ENCODE measurements at places on chromosomes 6 and 20. TPM values are rescaled to one million over a fixed set of nuclear protein-coding genes. Genes with fewer than 3 reads are reported as not detected.

DNA sequence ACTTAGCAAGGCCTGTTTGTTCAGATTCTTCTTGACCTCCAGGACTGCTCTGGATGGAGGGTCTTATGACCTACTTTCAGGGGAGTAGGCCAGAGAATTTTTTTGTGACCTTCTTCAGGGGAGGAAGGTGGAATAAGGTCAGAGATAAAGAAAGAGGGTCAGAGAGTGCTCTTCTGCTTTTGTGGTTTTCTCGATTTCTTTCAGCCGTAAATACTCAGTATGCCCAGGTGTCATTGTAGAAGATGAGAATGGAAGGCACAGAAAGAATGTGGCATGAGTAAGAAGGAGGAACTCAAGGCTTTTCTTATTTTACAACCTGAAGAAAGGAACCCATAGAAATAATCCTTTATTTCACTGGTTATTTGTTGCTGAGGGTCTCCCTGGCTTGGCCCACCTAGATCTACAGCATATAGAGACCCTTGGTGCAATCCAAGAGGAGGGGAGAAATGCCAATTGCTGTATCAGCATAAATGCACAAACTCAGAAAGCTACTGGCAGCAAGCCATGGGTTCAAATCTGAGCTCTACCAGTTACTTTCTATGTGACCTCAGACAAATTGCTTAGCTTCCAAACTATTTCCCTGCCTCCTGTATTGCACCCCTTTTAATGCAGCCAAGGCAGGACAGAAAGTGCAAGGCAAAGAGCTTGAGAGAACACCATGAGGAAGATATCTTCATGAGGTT lies 68.0 kb downstream of the OLIG3 start:
- no peak overlapping the region for H3K4me3 ChIP-seq
- no peak overlapping the region for H3K27ac ChIP-seq
- H3K4me1 ChIP-seq = no peaks in the 10 kb centered on the region

Gene PNPLA1
- total RNA-seq = not detected

DNA sequence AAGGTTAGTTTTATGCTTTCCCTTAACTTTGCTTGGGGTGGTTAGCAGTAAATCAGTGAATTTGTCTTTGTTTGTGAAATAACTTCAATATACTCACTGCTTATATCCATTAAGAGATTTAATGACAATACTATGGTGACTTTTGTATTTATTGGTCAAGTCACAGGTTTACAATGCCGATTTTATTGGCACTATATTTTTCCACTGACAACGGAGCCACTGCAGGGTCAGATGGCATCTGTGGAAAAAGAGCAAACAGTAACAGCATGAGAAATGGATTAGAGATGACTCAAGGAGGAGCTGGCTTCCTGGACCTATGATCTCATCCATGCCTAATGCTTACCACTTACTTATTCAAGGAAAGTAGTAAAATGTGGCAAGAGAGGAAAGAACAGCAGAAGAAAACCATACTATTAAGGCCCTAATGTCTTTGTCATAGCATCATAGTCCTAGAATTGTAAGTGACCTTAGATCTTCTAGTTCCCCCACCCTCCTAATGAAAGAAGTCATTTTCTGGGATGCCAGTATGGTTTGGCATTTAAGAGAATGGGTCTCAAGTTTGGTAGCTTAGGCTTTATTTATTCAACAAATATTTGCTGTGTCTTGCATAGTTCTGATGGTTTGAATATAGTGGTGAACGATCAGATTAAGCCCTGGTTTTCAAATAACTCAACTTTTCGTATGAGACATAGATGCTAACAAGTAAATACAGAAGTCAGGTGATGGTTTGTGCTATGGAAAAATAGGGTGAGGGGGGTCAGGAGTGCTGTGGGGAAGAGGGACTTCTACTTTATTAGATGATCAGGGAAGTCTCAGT lies 18.5 kb downstream of the RNF144B start:
- H3K27me3 ChIP-seq = no peaks in the 10 kb centered on the region
- peak overlapping the region; percentile 88 for H3K27ac ChIP-seq
- no peaks in the 10 kb centered on the region for H3K36me3 ChIP-seq
- no peak for DNase-seq
- peaks cover 65% of the 10 kb centered on the region for H3K4me1 ChIP-seq
- no peak overlapping the region for H3K4me3 ChIP-seq

Gene ZC2HC1B
- total RNA-seq = 0.56 TPM

- no peak for DNase-seq
- H3K27ac ChIP-seq = no peak overlapping the region
- H3K4me1 ChIP-seq = no peaks in the 10 kb centered on the region
- H3K4me3 ChIP-seq = no peak overlapping the region
These were observed 36.1 kb upstream of the CHD6 start for GRCh38 chr20:41654292-41654691.

- H3K4me1 ChIP-seq = peaks cover 52% of the 10 kb centered on the region
- H3K36me3 ChIP-seq = no peaks in the 10 kb centered on the region
- no peaks in the 10 kb centered on the region for H3K27me3 ChIP-seq
These were observed 41.2 kb downstream of the TRAF3IP2 start for GRCh38 chr6:111564482-111564945.

DNA sequence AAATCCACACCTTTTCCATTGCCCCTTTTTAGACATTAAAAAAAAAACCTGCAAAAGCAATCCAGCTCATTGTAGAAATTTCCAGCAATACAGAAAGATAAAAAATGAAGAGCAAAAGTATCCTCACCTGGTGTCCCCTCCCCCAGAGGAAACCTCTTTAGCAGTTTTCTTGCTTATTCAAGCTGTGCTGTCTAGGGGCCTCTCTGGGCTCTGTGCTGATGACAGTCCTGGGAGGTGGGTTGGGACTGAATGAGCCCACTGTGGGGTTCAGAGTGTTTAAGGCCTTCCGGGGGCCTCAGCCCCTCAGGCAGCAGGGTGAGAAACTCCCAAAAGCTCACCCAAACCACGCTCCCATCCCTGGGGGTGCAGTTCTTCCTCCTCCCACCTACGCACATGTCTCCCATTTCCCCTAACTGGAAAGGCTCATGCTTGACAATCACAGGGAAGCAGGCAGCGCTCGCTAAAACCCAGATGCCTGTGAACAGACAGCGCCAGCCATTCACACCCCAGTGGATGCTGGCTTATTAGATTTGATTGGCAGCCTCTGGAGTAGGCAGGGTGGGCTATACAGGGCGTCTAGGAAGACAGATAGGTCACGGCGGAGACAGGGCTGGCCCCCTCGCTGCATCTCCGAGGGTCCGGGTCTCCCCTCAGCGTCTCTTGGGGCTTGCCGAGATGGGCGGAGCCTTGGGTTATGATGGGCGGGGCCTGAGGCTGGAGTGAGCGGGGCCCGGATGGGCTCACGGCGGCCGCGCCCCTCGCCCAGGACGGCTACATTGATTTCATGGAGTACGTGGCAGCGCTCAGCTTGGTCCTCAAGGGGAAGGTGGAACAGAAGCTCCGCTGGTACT lies 4.6 kb downstream of the GUCA1A start:
- H3K4me1 ChIP-seq = no peaks in the 10 kb centered on the region
- H3K27ac ChIP-seq = no peak overlapping the region
- no peaks in the 10 kb centered on the region for H3K36me3 ChIP-seq
- no peak overlapping the region for H3K4me3 ChIP-seq
- DNase-seq = no peak
- no peaks in the 10 kb centered on the region for H3K27me3 ChIP-seq

DNA sequence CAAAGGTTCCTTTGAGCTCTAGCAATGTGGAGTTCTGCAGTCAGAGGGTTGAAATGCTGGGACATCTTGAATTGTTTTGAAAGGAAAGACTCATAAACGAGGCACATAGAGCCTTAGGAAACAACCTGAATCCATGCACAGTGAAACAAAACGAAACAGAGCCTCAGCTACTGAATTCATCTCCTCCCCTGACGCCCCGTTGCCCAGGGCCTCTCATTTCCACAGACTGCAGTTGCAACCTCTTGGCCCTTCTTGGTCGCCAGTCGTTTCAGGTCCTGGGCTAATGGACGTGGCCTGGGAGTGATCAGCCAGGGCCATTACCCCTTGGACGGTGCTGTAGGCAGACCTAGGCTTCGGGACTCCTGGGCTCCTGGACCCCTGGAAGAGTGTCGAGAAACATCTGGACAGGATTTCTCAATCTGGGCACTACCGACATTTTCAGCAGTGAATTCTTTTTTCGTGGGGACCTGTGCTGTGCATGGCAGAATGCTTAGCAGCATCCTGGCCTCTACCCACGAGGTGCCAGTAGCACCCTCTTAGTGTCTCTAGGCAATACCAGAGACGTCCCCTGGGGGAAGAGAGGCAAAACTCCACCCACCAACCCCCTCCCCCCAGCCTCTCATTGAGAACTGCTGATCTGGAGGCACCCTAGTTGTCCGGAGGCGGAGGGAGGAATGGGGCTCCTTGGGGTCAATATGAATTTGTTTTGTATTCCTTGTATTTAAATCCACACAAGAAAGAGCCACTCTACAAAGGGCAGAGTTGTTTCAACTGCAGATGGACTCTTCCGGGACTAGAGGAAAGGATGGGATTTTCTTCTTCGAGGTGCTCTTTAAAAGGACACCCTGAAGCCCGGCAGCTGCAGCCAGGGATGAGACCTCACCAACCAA lies 50.2 kb downstream of the TMEM242 start:
- no peaks in the 10 kb centered on the region for H3K27me3 ChIP-seq
- no peaks in the 10 kb centered on the region for H3K36me3 ChIP-seq
- no peak overlapping the region for H3K4me3 ChIP-seq
- DNase-seq = no peak

DNA sequence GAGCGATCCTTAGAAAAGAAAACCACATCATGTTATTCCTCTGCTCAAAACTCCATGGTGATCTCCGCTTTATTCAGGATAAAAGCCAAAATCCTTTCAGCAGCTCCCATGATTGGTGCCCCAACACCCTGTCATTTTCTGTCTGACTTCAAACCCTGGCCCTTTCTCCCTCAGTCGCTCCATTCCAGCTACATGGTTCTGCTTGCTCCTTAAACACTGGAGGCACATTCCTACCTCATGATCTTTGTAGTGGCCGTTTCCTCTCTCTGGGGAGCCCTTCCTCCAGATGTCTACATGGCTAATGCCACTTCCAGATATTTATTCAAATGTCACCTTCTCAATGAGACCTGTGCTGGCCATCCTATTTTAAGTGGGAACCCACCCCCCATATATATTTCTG lies 100.8 kb downstream of the CAP2 start:
- no peaks in the 10 kb centered on the region for H3K36me3 ChIP-seq
- peaks cover 51% of the 10 kb centered on the region for H3K4me1 ChIP-seq
- H3K27me3 ChIP-seq = no peaks in the 10 kb centered on the region
- no peak for DNase-seq
- peak overlapping the region; percentile 72 for H3K27ac ChIP-seq
- no peak overlapping the region for H3K4me3 ChIP-seq

Gene PKIG
- total RNA-seq = 105 TPM

Gene LKAAEAR1
- not detected for total RNA-seq

DNA sequence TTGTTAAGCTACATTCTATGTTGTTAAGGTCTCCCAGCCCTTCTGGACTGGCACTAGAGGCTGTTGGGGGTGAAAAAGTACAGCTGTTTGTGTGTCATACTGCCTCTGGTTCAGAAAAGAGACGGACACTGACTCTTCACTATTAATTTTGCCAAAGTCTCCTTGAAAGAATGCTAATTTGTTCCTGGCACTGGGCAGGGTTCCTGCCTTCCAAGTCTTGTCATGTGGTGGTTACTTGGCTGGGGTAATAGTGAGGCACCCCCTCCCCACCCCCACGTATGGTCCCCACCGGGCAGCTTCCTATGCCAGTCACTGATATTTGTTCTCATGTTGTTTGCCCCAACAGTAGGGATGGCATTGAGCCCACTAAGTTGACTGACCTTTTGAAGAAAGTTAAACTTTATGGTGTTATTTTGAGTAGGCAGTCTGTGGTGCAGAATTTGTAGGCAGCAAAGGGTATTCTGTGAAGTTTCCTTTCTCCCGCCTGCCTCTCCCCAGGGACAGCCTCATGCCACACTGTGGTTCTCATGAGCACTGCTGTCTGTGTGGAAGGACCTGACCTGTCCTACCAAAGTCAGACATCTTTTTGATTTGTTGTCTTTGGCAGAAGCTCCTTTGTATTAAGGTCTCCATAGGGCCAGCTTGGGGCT lies 8.7 kb downstream of the CDS2 start:
- no peak for DNase-seq
- no peaks in the 10 kb centered on the region for H3K36me3 ChIP-seq
- peak overlapping the region; percentile 10 for H3K4me3 ChIP-seq
- H3K27me3 ChIP-seq = no peaks in the 10 kb centered on the region
- peaks cover 54% of the 10 kb centered on the region for H3K4me1 ChIP-seq

Gene DEFB118
- not detected for total RNA-seq

Gene ARFRP1
- 22.9 TPM for total RNA-seq

Gene IBTK
- total RNA-seq = 34.3 TPM

DNA sequence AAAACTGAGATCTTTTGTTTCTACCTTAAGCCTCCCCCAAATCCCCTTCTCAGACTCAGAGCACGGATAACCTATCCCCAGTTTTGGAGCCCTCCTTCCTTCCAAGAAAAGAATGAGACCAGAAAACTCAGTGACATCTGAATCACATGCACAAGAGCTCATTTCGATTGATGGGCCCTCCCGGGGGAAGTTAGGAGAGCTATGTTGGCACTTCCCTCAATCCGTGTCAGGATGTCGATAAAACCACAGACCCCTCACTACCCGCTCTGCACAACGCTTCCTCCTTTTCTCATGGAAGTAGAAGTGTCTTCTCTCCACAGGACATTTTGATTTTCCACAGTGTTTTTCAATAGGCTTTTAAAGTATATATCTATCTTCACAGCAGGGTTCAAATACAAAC lies 332.4 kb downstream of the HACE1 start:
- H3K4me1 ChIP-seq = no peaks in the 10 kb centered on the region
- no peak overlapping the region for H3K27ac ChIP-seq
- DNase-seq = no peak
- H3K4me3 ChIP-seq = no peak overlapping the region
- no peaks in the 10 kb centered on the region for H3K36me3 ChIP-seq
- H3K27me3 ChIP-seq = no peaks in the 10 kb centered on the region

Gene FAM83C
- not detected for total RNA-seq

DNA sequence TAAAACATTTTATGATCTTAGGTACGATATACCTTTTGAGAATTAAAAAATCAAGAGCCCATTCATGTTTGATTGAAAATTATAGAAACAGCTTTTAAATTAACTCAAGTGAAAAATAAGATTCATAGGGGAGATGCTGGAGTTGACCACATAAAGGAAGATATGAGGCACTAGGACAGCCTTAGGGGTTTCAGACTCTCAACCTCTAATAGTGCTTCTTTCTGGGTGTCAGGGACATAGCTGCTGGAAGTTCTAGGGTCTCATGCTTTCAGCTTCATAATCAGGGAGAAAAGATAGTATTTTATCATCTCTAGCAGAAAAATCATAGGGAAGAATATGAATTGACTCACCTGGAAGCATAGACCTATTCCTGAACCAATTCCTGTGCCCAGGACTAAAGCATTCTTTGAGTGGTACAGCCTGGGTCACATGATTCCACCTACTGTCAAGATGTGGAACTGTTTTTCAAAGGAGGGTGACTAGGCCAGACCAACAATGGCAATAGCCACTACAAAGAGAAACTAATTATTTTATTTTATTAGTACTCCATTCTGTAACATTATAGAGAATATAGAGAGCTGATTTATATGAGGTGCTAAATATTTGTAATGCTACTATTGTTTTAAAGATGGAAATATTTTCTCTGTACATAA lies 27.8 kb upstream of the CENPW start:
- H3K36me3 ChIP-seq = no peaks in the 10 kb centered on the region
- H3K4me3 ChIP-seq = no peak overlapping the region
- DNase-seq = no peak
- H3K27me3 ChIP-seq = no peaks in the 10 kb centered on the region

Gene SIM1
- total RNA-seq = 0.60 TPM

Data from psoas muscle (tissue), 8 donors.